ENCODE measurements at places on chromosomes 3 and 15.

- no peak for DNase-seq
Measured at GRCh38 chr3:53890726-53891475, 758 bp downstream of the SELENOK start.

GRCh38 chr3:20574746-20575145, 388.7 kb upstream of the SGO1 start:
- DNase-seq, result no peak

DNA sequence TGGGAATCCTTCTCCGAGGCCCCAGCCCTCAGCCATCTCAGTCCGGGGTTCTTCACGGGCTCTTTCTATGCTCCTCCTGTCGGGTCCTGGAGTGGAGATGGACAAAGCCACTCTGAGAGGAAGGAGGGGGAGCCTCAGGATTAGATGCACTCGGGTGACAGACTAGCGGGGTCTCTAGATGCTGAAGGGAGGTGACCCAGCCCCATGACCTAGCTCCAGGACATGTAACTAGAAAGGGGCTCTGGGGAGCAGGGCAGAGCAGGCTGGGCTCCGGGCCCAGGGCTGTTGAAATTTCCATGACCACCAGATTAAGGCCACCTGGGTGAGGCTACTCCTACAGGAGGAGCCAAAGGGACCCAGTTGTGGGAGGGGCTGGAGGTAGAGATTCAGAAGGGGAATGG, 14.8 kb upstream of the SKIC8 start:
- no peak for DNase-seq

GRCh38 chr3:144966560-144966959, 994.9 kb downstream of the DIPK2A start:
- no peak for DNase-seq

GRCh38 chr3:89405593-89405992, 298.2 kb downstream of the EPHA3 start:
- DNase-seq, result no peak

DNA sequence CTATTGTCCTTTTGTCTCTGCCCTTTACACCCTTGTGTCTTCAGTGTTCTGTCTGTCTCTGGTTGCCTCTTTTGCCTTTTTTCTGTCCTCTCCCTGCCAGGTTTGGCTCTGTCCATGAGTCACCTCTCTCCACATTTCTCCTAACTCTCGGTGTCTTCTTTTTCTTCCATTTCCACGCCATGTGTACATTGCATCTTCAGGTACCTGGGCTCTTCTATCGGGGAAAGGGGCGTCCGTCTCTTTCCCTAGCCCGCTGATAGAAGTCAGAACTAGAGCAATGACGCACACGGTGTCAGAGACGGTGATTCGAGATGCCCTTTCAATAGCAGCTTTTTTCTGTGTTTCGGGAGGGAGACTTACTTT, 641 bp downstream of the OPA1 start:
- DNase-seq, result no peak

DNA sequence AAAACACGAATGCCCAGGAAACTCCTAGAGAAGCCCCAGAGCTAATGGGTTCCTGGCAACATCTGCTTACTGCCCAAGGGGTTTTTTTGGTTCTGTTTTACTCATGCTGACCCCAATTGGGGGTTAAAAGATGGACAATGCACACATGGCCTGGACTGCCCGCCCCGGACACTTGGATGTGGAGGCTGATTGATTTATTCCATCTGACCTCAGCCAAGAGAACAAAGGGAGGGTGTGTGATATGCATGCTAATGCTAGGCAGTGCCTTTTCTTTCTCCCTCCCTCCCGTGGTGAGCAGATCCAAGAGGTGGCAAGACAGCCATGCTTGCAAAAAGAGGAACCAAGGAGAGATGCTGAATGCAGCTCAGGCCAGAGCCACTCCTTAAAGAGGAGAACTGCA, 3.3 kb upstream of the LRTM1 start:
- DNase-seq, result no peak

- no peak for DNase-seq
Measured at GRCh38 chr3:33119891-33120290, 6.1 kb downstream of the CRTAP start.

DNA sequence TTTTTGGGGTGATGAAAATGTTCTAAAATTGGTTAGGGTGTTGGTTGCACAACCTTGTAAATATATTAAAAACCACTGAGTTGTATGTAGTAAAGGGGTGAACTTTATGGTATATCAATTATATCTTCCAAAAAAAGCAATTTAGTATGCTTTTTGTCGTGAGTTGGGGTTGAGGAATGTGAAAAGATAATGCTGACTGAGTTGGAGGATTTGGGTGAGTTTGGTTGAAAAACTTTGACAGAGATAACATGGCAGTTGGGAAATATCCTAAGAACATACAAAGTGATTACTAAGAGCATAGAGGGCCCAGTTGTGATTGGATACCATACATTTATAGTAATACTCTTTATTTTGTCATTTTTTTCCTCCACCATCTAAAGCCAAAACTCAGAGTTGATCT, 33.6 kb downstream of the HMG20A start:
- no peak for DNase-seq

- DNase-seq, result no peak
Measured at GRCh38 chr15:56047354-56047753, 53.9 kb upstream of the NEDD4 start.

- no peak for DNase-seq
Measured at GRCh38 chr3:109985943-109986555, 648.7 kb upstream of the DPPA4 start.

- no peak for DNase-seq
Measured at GRCh38 chr15:73894133-73894814, 20.9 kb downstream of the TBC1D21 start.

GRCh38 chr3:118472586-118472985, 562.1 kb downstream of the IGSF11 start:
- DNase-seq, result no peak

- no peak for DNase-seq
Measured at GRCh38 chr3:171566803-171567422, 106.7 kb upstream of the TNIK start.

- no peak for DNase-seq
Measured at GRCh38 chr3:17747174-17747889, 4.9 kb upstream of the TBC1D5 start.

DNA sequence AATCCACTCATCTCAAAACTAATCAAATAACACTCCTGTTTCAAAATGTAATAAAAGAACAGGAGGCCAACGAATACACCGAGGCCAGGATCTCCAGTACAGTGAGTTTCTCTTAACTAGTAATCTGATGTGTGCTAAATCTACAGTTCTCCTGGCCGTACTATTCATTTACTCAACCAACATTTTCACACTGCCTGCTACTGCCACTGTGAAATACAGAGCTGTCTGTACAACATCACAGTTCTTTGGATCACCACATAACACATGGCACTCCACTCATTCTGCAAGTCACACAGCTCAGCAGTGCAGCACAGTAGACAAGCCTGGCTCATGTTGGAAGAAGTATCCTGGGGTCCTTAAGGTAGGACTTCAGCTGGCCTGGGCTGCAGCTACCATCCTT, 21.9 kb downstream of the RIOX2 start:
- no peak for DNase-seq

DNA sequence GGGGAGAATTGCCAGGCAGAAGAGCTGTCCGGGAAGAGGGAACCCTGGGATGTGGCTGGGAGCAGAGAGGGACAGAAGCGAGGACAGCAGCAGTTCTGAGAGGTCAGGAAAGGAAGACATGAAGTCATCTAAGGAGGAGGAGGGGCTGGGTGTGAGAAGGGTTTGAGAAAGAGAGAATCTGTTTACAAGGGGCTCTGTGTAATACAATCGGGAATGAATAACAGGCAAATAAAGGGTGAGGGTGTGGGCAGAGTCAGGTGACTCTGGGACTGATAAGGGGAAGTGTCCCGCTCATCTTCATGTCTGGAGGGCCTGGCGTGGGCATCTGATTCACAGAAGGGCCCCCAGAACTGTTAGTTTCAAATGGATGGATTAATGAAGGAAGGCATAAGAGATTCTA, 191.3 kb downstream of the XXYLT1 start:
- DNase-seq, result no peak

- no peak for DNase-seq
Measured at GRCh38 chr3:46948830-46949671, 27.5 kb downstream of the CCDC12 start.

DNA sequence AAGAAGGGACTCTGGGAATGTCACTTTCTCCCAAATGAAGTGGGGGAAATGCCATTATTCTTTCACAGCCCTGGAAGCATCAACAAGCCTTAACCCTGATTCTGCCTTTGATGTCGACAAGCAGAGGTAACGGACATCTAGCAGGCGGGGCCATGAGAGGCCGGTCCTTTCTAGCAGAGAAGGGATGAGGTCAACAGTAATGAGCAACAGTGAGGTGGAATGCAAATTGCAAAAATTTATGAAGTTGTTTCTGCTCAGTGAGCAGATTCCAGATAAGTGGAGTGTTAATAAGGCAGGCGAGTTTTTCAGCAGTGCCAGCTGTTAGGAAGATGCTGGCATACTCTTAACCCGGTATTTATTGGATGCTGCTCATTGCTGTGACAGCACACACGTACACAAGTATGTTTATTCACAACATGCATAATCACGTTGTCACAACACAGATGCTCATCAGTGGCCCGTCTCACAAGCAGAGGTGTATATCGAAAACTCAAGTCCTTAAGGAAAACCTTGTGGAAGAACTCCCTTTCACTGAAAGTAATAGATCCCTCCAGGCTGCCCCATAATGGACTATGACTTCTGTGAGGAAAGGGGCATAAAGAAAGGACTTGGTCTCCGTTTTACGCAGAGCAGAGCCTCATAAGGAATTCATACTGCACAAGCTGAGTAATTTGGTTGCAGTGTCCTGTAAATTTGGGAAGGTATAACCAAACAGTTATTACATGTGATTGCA, 329.0 kb downstream of the IGSF11 start:
- no peak for DNase-seq

DNA sequence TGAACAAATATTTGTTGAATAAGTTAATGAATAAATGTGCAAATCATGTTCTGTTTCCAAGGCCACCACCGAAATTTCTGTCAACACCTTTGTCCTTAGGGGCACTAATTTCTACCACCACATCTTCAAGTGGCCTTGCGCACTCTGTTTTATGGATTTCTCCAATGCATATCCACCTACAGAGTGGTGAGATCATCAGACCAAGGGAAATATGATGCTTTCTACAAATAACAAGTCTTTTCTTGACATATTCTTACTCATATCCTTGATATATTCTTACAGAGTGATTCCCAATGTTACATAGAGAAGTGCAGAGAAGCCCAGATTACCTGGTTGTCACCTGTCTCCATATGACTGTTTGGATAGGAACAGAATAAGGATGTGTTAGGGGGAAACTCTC, 36.1 kb upstream of the TMCO5A start:
- no peak for DNase-seq

- DNase-seq, result no peak
Measured at GRCh38 chr15:31446546-31446945, 119.9 kb downstream of the KLF13 start.

- DNase-seq, result no peak
Measured at GRCh38 chr3:59990915-59991314, 941.1 kb upstream of the CFAP20DC start.

GRCh38 chr15:85361323-85361722, 19.1 kb upstream of the AKAP13 start:
- DNase-seq, result no peak

- no peak for DNase-seq
Measured at GRCh38 chr15:58932710-58933280, 684 bp downstream of the SLTM start.

DNA sequence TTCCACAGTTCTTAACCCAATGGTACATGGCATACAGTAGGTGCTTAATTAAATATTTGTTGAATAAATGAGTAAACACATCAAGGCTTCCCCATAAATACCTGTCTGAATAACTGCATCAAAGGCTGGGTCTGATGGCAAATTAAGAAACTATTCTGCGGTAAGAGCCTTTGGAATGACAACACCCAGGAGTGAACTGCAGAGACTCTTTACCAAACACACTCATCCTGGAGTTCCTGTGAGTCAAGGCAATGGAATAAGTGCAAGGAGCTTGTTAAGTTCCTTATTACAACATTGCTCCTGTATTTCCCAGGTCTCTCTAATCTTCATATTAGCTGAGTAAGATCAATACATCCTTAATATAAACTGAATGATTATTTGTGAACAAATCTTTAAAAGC, 119.9 kb upstream of the STT3B start:
- no peak for DNase-seq

DNA sequence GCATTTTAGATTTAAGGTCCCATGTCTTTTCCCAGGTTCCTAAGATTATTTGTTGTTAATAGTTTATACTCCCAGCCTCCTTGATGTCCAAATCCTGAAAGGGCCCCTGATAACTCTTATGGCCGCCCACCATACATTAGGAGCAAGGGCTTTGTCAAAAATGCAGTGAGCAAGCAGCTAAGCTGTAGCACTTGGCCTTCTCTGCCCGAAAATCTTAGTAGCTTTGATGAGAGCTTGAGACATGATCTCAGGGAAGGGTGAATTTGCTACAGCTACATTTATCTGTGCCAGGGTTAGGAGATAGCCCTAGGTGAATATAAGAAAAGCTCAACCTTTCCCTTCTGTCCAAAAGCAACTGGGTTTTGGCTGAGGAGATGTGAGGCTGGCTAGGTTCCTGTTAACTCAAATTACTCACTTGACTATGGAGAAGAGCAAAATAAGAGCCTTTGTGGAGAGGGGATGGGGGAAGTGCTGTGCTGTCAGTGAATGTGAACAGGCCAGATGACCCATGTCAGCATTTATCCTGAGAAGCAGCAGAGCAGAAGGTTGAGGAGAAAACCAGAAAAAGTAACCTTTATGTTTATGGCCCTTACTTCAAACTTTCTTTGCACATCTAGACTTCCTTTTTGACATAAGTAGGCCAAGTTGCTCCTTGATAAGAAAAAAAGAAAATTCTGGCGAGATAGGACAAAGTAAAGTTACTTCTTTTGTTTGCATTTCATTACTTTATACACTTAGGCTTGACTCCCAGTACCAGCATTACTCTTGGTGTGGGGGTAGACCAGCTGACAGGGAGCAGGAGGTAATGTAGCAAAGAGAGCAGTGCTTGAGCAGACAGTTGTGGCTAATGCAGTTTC, 21.1 kb downstream of the MAPK6 start:
- no peak for DNase-seq

GRCh38 chr15:53962646-53963561, 15.3 kb upstream of the UNC13C start:
- no peak for DNase-seq

DNA sequence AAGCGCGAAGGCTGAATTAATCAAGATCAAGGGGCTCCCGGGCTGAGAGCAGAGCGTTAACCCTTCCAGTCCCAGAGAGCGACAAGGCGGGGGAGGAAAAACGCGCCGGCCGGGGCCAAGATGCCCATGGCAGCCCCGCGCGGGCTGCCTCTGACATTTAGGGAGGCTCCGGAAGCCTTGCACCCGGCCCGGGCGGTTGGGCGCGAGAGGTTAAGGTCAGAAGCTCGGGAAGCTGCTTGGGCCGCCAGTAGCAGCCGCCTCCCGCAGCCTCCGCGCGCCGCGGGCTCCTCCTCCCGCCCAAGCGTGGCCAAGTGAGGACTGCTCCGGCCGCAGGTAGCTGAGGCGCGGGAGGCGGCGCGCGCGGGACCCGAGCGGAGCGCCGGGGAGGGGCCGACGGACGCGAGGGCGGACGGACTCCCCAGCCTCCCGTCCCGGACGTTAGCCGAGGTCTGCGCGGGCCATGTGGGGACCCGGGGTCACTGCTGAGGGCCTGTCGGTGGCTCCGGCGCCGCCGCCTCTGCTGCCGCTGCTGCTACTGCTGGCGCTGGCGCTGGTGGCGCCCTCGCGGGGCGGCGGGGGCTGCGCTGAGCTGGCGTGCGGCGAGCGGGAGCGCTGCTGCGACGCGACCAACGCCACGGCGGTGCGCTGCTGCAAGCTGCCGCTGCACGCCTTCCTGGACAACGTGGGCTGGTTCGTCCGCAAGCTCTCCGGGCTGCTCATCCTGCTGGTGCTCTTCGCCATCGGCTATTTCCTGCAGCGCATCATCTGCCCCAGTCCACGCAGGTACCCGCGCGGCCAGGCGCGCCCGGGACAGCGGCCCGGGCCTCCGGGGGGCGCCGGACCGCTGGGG, at the start of gene C3orf80:
Gene C3orf80, plus strand, starts transcription at position 247 of the 850 bp plus-strand sequence. Its CDS starts 214 bp downstream, at position 461.
- no peak for DNase-seq
